ENCODE measurements at places on chromosomes 7 and 10. TPM values are rescaled to one million over a fixed set of nuclear protein-coding genes. Genes with fewer than 3 reads are reported as not detected.
A peak's percentile ranks its signal among the peaks of the same experiment; 100 is the strongest.

The NAT16 gene
- polyA plus RNA-seq: not detected

The PWWP2B gene
- polyA plus RNA-seq: 4.3 TPM

- DNase-seq: no peak
Measured at GRCh38 chr7:151099486-151100211, 13.4 kb downstream of the AGAP3 start.

- DNase-seq: no peak
Measured at GRCh38 chr10:85548034-85548433, 818.6 kb downstream of the GRID1 start.

DNA sequence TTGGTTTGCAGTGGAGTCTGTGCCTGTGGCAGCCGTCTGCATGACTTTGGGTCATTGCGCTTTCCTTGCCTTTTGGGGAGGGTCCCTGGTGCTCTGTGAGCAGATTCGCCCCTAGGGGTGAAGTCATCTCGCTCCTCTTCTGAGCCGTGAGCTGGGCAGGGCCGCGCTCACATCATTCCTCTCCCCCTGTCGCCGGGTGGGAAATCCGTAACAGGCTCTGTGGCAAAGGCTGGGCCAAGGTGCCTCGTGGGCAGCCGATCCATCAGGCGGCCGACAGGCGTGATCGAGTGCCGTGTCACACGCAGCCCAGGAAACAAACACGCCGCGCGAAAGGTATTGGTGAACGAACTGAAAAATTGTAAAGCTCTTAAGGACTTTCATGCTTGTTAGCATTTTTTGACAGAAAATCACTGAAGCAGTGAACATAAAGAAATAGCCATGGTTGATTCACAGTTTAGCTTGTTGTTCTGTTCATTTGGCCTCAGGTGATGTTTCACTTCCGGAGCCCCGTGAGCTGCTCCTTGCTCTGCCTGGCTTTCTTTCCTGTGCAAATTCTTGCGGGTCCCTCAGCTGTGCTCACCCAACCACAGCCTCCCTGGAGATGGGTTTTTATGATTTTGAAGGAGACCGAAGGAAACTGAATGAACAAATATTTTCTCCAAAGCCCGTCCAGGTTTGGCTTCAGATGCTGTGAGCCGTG is 122.1 kb downstream of the NKX6-2 start:
- DNase-seq: no peak

The NPY4R2 gene
- polyA plus RNA-seq: not detected

- DNase-seq: no peak
Measured at GRCh38 chr10:76453997-76454396, 1022.6 kb downstream of the LRMDA start.

DNA sequence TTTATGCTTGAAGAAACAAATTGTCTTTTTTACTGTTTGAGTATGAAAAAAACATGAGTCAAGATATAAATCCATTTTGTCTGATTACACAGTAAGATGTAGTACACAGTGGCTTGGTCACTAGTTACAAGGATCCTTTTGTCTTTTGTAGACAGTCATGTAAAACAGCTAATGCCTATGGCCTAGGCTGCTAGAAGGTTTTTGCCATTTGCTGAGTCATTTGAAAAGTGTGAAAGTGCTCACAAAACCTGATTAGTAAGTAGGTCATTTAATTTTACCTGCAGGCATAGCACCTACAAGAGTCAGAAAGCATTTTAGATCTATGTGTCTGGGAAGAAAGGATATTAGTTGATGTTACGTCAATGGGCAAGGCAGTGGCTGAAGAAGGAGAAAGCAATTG is 819.4 kb downstream of the MAGI2 start:
- no peak for DNase-seq

The FBXO24 gene
- not detected for polyA plus RNA-seq

The PNLIPRP3 gene
- polyA plus RNA-seq: not detected

The ELMO1 gene
- polyA plus RNA-seq: 53.1 TPM

The UPK3B gene
- not detected for polyA plus RNA-seq

The CXCL12 gene
- not detected for polyA plus RNA-seq

GRCh38 chr7:112022128-112022527 is 184.1 kb downstream of the DOCK4 start:
- DNase-seq: no peak

The SLIT1 gene
- 0.36 TPM for polyA plus RNA-seq

GRCh38 chr7:28983396-28984190 is 25.5 kb upstream of the TRIL start:
- no peak for DNase-seq

The PAXIP1 gene
- 2.4 TPM for polyA plus RNA-seq

The ELFN1 gene
- polyA plus RNA-seq: 0.08 TPM

The CAV2 gene
- polyA plus RNA-seq: not detected

GRCh38 chr7:2171855-2172254 is 60.9 kb downstream of the MAD1L1 start:
- DNase-seq: no peak

DNA sequence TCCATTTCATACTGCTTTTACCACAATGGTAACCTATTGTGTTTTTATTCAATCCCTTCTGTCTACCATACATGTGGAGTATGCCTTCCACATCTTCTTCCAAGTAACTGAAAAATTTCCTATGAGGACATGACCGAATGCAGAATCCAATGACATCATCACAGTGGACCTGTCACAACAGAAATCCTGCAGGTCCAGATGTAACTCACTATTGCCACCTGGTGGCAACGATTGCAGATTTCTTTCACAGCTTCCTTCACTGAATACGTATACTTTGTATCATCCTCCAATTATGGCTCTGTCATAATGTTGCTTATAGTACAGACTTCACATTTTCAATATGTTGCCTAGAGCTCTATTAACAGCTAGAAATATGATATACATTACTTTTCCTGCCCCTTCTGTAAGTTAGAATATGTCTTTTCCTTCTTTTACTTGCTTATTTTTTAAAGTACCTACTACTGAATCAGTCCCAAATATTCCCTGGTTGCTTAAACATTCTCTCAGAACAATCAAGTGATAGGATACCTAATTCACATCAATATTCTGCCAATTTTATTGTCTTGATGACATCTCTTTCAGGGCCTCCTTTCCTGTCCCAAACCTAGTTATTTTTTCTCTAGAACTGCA is 45.4 kb downstream of the SLC13A1 start:
- DNase-seq: no peak

GRCh38 chr7:148575640-148576411 is 14.7 kb upstream of the C7orf33 start:
- peak; percentile 62 for DNase-seq

DNA sequence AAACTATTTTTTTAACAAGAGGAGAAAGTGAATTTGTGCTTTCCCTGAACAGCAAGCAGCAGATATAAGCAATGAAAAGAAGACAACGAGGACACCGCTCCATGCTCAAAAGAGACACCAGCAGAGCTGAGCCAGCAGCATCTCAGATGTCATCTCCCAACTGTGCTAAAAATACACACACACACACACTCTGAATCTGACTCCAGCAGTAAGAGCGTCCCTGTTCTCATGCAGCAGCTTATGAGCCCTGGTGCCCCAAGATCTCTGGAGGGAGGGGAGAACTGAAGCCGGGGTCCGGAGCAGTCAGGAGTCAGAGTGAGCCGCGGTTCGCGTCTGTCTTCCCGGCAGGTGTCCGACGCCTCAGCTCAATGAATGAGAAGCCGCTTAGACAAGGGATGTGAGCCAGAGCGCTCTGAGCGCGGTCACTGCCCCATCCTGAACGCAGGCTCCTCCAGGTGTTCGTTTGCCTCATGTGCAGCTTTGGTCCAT is 49.2 kb downstream of the SVIL start:
- DNase-seq: no peak

The NPC1L1 gene
- not detected for polyA plus RNA-seq

DNA sequence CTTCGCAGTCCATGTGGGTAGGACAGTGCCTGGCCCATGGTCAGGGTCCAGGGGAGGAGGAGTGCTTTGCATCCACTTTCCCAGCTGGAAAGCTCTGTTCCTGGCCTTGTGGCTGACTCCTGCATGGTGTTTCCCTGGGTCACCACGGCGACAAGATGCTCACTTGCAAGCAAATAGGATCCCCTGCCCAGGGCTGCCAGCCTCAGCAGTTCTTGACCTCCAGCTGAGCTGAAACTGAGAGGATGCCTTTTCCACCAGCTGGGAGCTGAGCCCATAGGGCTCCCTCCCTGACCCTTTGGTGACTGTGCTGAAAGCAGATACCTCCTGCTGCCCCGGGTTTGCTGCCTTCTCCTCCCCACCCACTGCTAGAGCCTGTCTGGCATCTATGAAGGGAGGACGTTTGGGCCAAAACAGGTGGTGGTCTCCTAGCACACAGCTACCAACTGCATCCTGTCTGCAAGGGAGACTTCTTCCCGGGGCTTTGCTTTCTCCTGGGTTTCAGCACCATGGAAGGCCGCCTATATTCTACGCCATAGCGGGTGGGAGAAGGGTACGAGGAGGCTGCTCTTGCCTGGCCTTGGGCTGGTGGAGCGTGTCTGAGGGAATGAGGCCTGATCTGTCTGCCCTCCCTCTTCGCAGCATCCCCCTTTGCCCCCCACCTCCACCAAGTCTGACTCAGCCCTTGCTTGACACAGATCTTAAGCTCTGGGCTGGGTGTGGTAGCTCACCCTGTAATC is 34.4 kb downstream of the UBTD1 start:
- DNase-seq: no peak

- DNase-seq: no peak
Measured at GRCh38 chr7:127838816-127839415, 186.9 kb downstream of the SND1 start.

DNA sequence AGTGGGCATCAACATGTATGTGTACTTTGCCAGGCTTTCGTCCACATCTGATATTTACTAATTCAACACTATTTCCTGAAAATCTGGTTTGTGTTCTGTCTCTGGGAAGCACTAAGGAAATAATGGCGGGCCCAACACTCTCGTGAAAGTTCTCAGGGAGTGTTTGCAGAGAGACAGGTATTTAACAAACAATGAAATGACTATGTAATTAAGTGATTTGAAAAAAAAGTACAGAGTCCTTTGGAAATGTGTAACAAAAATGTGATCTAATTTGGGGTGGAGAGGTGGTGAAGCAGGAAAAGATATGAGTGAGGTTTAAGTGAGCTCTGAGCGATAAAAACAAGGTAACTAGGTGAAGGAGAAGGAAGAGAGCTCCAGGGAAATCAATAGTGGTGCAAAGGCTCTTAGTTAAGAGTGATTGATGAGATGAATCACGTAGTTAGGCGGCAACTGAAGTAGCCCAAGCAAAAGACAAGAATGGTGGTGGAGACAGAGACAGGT is 95.3 kb upstream of the DNAJB12 start:
- DNase-seq: no peak

DNA sequence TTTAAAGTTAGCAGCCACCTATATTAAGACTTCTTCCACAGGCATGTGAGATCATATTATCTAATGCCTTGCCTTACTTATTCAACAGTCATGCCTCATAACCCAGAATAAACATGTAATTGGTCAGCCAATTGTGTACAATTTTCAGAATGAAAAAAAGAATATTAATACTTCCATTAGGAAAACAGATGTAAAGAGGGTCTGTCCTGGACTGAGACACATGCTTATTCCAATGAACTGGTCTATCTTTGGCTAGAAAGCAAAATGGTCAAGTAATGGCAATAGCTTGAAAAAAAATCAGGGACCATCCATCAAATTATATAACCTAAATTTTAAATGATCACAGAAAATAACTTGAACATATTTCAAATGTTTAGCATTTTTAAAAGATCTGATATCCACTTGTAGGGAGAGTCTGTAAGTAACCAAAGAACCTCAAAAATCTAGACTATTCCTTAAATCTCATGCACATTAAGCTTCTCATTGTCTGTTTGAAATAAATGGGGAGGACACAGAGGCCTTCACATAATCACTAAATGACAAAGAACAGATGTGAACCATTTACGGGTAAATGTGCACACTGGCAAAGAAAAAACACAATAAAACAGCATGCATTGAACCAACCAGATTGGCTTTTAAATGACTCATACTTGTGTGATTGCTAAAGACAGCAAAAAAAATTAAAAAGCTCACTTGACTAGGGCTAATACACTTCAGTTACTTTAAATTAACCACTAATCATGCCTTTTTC is 568.8 kb upstream of the PCDH15 start:
- DNase-seq: no peak

DNA sequence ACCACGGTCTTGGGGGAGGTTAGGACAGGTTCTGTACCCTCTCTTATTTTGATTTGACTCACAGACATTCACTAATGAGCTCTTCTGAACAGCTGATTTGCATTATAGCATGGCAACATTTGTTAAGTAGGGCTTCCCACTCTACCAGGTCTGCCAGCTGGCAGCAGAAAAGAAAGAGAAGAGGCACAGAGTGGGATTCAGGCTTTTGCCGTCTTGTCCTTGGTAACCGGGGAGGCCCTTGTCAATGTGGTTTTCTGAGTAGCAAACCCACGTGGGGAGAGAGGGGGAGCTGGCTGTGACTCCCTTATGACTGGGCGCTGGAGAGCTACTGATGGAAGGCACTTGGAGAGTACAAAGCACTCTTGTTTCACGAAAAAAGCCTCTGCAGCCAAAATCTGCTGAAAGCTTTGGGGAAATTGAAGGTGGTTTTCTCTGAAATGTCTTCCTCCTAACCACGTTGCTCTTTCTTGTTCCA is 355.3 kb upstream of the GALNT17 start:
- DNase-seq: no peak

DNA sequence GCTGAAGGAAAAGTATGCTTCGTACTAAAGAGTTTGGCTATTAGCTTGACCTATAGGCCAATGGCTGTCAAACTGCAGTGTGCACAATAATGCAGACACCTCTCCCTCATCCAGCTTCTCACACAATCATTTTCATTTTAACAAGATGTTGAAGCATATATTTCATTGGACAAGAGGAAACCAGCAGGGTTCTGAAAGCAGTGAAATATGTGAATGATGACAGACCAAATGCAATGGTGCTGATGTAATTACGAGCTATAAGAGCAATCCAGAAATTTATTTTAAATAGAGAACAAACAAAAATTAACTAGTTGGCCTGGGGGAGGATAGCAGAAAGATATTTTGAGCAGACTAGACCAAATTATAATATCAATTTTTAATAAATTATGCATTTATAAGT is 331.5 kb upstream of the AKR1E2 start:
- no peak for DNase-seq

DNA sequence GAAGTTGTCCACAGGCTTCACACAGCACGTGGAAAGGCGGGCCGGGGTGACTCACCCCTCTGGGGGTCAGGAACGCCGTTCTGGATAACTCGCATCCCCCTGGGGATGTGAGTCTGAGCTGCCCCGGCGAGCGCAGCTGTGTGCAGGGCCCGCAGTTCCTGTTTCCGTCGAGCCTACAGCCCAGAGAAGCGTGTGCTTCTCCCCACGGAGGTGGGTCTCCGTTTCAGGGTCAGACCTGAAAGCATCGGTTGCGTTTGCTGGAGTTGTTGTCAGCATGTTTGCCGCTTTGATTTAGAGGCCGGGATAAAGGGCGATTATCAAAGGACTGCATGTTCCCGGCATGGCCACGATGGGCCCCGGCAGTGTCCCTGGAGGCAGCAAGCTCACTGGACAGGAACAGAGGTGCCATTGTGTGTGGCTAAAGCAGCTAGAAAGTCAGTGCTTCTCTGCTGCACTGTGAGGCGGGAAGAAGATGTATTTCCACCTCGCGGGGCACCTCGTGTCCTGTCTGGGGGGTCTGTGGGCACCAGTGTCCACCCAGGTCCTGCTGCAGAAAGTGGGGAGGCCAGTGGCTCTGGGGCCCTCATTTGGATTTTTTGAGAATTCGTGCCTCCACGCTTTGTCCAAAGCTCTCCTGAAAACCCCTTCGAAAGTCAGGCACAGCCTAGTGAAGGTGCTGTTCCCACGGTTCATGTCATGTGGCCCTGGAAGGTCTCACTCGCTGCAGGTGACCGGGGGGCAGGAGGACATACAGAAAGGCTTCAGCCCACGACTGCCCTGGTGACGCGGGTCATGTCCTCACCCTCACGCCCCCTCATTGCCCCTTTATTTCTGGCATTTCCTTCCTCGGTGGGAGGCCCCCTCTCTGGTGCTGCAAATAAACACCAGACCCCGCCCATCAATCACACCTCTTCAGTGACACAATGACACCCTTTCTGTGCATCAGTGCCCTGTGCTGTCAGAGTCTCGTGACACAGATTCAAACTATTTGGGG is 27.4 kb upstream of the GDI2 start:
- no peak for DNase-seq

All from immature natural killer cell (primary cell).